ENCODE measurements at places on chromosomes 7 and 10. TPM values are rescaled to one million over a fixed set of nuclear protein-coding genes. Genes with fewer than 3 reads are reported as not detected.

- DNase-seq = no peak
Measured at GRCh38 chr10:58757352-58758065, 244.8 kb downstream of the BICC1 start.

Gene SLC26A5
- total RNA-seq = 6.2 TPM

Gene MMD2
- total RNA-seq = not detected

Gene CTAGE8
- 3.2 TPM for total RNA-seq

DNA sequence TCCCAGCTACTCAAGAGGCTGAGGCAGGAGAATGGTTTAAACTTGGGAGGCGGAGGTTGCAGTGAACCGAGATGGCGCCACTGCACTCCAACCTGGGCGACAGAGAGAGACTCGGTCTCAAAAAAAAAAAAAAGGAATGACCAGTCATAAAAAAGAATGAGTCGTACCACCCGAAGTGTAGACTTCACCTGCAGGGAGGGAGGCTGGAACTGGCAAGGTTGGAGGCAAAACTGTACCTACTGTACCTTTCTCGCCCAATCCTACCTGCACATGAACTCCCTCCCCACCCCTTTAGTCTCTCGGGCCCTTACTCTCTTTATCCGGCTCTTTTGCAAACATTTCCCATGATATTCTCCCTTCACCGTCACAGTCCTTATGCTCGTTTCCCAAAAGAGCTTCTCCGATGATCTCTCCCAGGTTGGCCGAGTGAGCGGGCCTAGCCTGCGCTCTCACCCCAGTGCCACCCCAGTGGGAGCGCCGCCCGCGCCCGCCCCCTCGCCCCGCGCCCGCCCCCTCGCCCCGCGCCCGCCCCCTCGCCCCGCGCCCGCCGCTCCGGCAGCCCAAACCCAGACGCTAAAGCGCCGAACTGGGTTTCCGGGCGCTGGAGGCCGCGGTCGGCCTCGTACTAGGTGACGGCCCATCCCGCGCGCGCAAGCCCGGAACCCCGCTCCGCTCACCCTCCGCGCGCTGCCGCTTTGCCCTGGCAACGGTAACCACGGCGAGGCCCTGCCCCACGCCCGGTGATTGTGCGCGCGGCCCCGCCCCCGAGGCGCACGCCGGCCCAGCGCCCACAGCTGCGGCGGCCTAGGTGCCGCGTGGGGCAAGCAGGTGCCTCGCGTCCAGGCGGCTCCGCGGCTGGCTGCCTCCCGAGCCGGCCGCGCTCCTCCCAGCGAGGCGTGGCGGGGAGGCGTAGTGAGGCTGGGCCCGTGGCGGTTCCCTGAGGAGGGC is at the start of gene SMKR1:
SMKR1 (plus strand) TSS at position 772 of the 948 bp plus-strand sequence. CDS start 294 bp downstream, outside the sequence.
- DNase-seq = peak; percentile 75

- no peak for DNase-seq
Measured at GRCh38 chr7:3107889-3108570, 64.4 kb upstream of the CARD11 start.

- no peak for DNase-seq
Measured at GRCh38 chr7:116159711-116160110, 50.6 kb upstream of the TES start.
